Dermis blood vessel endothelial cell (primary cell): ENCODE measurements at places on chromosomes 12 and 14. TPM values are rescaled to one million over a fixed set of nuclear protein-coding genes. Genes with fewer than 3 reads are reported as not detected.

The IFNG gene
- total RNA-seq: not detected in 2 replicates

The A2M gene
- 14.0 and 180 TPM in 2 replicates for total RNA-seq

The WDHD1 gene
- total RNA-seq: 8.3 and 16.7 TPM in 2 replicates

- no peak for DNase-seq
These were observed 5.2 kb downstream of the GSKIP start for GRCh38 chr14:96368534-96368933.

- no peak for DNase-seq
These were observed 41.6 kb downstream of the ITPR2 start for GRCh38 chr12:26791301-26791791.
